CD4-positive, alpha-beta memory T cell (primary cell): ENCODE measurements at places on chromosomes 13 and 19. TPM values are rescaled to one million over a fixed set of nuclear protein-coding genes. Genes with fewer than 3 reads are reported as not detected.

DNA sequence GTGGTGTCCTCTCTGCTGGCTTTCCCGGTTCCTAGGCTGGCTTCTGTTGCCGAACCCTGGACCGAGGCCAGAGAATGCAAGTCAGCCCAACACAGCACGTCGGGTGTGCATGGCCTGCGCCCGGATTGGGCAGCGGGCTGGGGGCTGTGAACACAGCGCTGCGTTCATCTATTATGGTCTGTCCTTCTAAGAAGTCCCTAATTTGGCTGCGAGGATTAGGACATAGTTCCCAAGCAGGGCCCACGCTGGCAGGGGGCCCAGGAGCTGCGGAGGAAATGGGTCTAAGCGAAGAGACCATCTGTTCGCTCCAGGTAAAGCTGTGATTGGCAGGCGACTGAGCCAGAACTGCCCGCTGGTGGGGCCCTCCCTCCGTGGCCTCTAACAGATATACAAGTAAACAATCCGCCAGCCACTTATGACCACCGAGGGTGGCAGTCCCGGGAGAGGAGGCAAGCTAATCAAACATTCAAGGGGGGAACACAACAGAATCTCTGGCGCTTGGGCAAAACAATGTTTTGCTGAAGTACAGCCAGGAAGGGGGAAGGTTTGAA, 6.0 kb downstream of the SYCE2 start:
- H3K27ac ChIP-seq: no peak overlapping the region
- DNase-seq: no peak
- H3K27me3 ChIP-seq: no peaks in the 10 kb centered on the region
- no peaks in the 10 kb centered on the region for H3K36me3 ChIP-seq
- no peak overlapping the region for H3K4me3 ChIP-seq

- H3K36me3 ChIP-seq: no peaks in the 10 kb centered on the region
- peak; percentile 24 for DNase-seq
- H3K4me1 ChIP-seq: no peaks in the 10 kb centered on the region
- no peak overlapping the region for H3K27ac ChIP-seq
Observed at GRCh38 chr19:7691497-7691896, 10.4 kb downstream of the FCER2 start.

FSD1 gene
- total RNA-seq: 1.4 TPM

ZNF607 gene
- total RNA-seq: 13.0 TPM

GRCh38 chr19:10908380-10908960, 20.0 kb downstream of the YIPF2 start:
- no peaks in the 10 kb centered on the region for H3K27me3 ChIP-seq
- H3K4me1 ChIP-seq: no peaks in the 10 kb centered on the region
- H3K4me3 ChIP-seq: no peak overlapping the region
- H3K27ac ChIP-seq: no peak overlapping the region
- peaks cover 22% of the 10 kb centered on the region for H3K36me3 ChIP-seq
- DNase-seq: no peak

CARM1 gene
- total RNA-seq: 25.2 TPM

DNA sequence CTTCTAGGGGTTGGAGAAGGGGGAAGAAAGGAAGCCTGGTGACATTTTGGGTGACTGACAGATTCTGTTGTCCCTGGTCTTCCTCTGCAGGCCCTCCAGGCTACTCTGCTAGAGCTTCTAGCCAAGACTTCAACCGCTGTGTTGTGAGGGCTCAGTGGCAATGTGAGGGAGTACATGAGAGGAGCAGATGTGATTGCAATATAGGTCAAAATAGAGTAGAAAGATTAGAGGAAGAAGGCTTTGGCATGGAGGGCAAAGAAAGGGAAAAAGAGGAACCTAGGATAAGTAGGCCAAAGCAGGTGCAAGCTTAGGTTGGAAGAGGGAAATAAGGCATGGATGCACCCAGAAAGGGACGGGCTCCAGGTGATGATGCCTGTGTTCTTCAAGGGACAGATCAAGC, 216.9 kb downstream of the RGCC start:
- no peak overlapping the region for H3K4me3 ChIP-seq
- DNase-seq: no peak
- no peaks in the 10 kb centered on the region for H3K4me1 ChIP-seq
- H3K27ac ChIP-seq: no peak overlapping the region
- H3K36me3 ChIP-seq: no peaks in the 10 kb centered on the region

CRX gene
- total RNA-seq: not detected

CYP4F11 gene
- total RNA-seq: not detected

- no peak overlapping the region for H3K27ac ChIP-seq
- no peaks in the 10 kb centered on the region for H3K27me3 ChIP-seq
- DNase-seq: no peak
- no peaks in the 10 kb centered on the region for H3K4me1 ChIP-seq
Observed at GRCh38 chr13:108037348-108037747, 178.0 kb downstream of the LIG4 start.

DNA sequence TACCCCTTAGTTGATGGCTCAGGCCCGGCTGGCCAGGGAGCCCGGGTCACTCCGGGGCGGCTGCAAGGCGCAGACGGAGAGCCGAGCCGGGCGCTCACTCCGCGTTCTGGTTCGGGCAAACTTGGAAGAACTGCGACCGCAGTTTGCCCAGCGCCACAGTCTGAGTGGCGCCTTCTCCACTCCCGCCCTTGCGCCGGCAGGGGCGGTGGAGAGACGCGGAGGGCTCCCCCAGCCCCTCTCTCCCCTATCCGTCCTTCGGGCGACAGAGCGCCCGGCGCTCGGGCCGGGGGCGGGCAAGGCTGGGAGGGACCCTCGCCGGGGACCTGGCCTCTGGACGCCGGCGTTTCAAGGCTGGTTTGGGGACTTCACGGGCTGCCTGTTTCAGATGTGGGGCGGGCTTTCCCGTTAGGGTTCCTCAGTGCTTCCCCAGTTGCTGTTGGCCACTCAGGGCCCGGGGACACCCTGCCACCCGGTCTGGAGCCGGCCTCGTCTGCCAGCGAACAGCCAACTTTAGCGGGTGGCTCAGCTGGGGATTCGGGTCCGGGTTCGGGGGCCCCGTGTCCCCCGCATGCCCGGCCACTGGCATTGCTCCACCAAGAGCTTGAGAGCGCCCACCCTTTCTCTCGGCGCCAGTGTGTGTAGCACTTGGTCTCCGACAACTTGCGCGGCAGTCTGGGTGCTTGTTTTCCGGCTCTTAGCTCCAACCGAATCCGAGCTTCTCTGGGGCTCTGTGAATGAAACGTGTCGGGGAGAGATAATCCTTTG, 1.5 kb downstream of the GPC6 start:
- no peak overlapping the region for H3K27ac ChIP-seq
- no peaks in the 10 kb centered on the region for H3K36me3 ChIP-seq
- no peak overlapping the region for H3K4me3 ChIP-seq
- no peaks in the 10 kb centered on the region for H3K4me1 ChIP-seq
- DNase-seq: no peak

NALCN gene
- total RNA-seq: not detected

DNA sequence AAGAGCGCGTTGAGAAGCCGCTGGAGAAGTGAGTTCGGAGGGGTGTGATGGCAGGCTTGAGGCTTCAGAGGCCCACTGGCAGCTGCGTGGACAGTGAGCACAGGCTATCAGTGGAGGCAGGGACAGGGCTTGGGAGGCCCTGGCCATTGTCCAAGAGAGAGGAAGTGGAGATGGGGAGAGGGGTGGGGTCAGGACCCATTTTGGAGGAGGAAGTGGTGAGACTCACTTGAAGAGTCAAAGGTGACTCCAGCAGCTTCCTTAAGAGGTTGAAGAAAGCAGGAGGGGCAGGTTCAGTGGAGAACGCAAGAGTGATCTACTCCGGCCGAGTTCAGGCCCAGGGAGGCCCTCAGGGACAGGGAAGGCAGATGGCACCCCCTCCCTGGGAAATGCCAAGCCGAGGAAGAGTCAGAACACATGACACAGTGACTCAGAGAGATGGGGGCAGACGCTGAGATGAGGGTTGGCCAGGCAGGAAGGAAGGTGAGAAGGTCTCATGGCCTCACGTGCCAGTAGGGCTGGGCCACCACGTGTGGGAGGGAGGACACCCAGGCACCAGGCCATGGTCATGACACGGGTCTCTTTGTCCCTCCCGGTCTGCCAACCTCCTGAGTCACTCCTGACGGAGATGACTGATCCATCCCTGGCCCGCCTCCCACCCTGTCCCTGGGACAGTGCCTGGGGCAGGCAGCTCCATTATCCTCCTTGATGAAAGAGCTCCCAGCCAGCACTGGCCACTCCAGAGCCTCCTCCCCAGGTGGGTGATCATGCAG, 10.1 kb upstream of the CD22 start:
- no peak overlapping the region for H3K27ac ChIP-seq
- H3K36me3 ChIP-seq: no peaks in the 10 kb centered on the region
- H3K27me3 ChIP-seq: no peaks in the 10 kb centered on the region
- no peak for DNase-seq
- no peak overlapping the region for H3K4me3 ChIP-seq

CEACAM3 gene
- not detected for total RNA-seq

DNA sequence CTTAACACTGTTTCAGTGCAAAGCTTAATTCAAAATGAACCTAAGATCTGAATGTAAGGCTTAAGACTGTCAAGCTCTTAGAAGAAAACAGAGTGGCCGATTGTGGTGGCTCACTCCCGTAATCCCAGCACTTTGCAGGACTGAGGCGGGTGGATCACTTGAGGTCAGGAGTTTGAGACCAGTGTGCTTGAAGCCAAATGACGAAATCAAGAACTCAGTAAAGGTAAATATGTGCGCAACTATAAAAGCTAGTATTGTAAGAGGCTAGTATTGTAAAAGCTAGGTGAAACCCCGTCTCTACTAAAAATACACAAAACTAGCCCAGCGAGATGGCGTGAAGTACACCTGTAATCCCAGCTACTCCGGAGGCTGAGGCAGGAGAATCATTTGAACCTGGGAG, 12.7 kb downstream of the ATP4B start:
- no peak for DNase-seq
- H3K27ac ChIP-seq: no peak overlapping the region
- no peaks in the 10 kb centered on the region for H3K27me3 ChIP-seq
- peaks cover 9% of the 10 kb centered on the region for H3K4me1 ChIP-seq

GRCh38 chr13:44303681-44304432, 69.8 kb upstream of the SERP2 start:
- no peak overlapping the region for H3K4me3 ChIP-seq
- no peaks in the 10 kb centered on the region for H3K27me3 ChIP-seq
- H3K27ac ChIP-seq: no peak overlapping the region

- H3K4me1 ChIP-seq: peaks cover 17% of the 10 kb centered on the region
- no peak overlapping the region for H3K4me3 ChIP-seq
- H3K27ac ChIP-seq: no peak overlapping the region
- peaks cover 50% of the 10 kb centered on the region for H3K36me3 ChIP-seq
- no peaks in the 10 kb centered on the region for H3K27me3 ChIP-seq
Observed at GRCh38 chr19:10805758-10806247, 30.2 kb downstream of the TMED1 start.

DNA sequence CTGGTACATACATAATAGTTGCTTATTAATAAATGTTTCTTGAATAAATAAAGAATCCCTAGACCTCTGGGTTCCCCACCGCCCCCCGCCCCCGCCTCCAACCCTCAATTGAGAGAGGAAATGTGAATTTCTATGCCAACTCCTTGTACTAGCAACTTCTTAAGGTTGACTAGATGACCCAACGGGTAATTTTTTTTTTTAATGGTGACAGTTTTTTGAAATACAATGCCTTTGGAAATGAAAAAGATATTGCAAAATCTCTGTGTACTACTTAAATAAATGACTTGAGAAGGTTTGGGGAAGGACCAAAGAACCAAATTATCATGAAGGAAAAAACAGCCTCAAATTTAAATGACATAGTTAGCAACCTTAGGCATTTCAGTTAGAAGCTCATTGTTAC, 640.3 kb downstream of the TBC1D4 start:
- no peaks in the 10 kb centered on the region for H3K27me3 ChIP-seq
- H3K27ac ChIP-seq: no peak overlapping the region
- no peaks in the 10 kb centered on the region for H3K36me3 ChIP-seq
- H3K4me1 ChIP-seq: no peaks in the 10 kb centered on the region
- DNase-seq: no peak
- H3K4me3 ChIP-seq: no peak overlapping the region

ZNF665 gene
- total RNA-seq: 8.2 TPM

STOML3 gene
- total RNA-seq: not detected

PRODH2 gene
- not detected for total RNA-seq

DNA sequence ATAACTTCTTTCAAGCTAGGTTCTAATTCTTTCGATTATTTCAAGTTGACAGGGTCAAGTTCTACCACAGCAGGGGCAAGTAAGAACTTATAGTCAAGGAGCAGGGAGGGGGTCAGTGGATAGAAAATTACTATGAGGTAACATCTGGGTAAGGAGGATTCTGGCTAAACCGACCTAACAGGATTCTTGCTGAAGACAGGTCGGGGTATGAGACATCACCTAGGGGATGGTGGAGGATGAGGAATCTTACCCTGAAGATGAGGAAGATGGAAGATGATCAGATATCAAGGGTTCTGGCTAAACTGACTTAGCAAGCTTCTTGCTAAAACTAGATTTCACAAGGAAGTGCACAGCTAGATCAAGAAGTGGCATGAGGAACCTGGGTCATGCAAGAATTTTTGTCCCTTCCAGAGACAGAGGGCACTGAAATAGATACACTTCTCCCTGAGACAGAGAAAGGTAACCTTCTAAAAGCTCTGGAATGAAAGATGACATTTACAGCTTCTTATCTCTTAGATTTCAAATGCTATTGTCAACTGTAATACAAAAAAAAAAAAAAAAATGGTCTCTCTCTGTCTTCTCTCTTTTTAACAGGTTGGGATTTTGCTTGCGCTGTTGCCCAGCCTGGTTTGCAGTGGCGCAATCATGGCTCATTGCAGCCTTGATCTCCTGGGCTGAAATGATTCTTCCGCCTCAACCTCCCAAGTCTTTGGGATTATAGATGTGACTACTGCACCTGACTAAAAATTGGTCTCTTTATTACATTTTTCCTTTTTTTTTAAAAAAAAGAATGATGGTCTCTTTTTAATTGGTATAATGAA, 9.6 kb upstream of the METTL21C start:
- no peaks in the 10 kb centered on the region for H3K4me1 ChIP-seq
- H3K4me3 ChIP-seq: no peak overlapping the region
- H3K27me3 ChIP-seq: no peaks in the 10 kb centered on the region
- H3K27ac ChIP-seq: no peak overlapping the region

DNA sequence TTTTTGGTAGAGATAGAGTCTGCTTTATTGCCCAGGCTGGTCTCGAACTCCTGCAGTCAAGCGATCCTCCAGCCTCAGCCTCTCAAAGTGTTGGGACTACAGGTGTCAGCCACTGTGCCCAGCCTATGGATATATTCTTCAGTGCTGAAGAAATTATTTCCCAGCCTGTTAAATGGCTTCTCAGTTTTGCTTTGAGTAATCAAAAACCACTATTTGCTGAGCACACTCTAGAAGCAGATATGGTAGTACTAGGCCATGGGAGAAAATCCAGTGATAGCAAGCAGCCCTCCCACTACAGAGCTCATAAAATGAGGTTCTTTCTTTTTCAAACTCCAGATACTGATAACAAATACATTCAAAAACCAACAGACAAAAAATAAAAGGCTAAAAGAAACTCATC, 80.6 kb upstream of the CLDN10 start:
- DNase-seq: no peak
- no peak overlapping the region for H3K4me3 ChIP-seq

GRCh38 chr19:42272989-42273406, 3.9 kb downstream of the CIC start:
- no peaks in the 10 kb centered on the region for H3K27me3 ChIP-seq
- no peak overlapping the region for H3K4me3 ChIP-seq
- peaks cover 13% of the 10 kb centered on the region for H3K36me3 ChIP-seq
- H3K27ac ChIP-seq: no peak overlapping the region
- peaks cover 44% of the 10 kb centered on the region for H3K4me1 ChIP-seq
